ENCODE measurements at places on chromosomes 5 and 9.

DNA sequence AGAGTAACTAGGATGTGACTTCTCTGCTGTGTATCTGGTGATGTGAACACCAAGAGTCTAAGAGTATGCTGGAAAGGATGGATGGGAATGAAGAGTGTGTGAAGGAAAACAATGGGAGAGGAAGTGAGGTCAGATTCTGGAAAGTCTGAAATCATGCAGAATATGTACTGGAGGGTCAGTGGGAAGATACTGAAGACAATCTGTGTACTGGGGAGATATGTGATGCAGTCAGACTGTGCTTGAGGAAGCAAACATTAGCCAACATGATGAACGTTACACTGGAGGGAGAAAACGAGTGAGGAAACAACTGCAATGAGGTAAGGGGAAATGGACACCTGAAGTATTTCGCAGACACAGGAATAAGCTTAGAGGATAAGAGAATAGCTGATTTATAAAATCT, 105.7 kb downstream of the NR3C1 start:
- no peak for DNase-seq

DNA sequence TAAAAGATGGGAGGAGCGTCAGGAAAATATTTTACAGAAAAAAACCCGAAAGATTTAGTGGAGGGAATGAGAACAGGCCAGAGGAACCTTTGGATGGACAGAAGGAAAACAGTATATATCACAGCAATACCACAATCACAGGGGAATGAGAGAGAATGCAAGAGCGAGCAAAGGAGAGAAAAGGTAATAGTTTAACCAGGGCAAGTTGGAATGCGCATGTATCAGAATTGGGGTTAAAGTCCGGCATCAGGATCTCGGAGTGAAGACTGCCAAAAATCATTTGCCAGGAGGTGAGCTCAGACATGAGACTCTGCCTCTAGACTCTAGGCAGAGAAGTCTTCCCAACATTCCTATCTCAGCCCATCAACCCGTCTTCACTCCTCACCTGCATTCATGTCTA, 36.8 kb downstream of the PCDHGC5 start:
- DNase-seq, result no peak

- DNase-seq, result no peak
Observed at GRCh38 chr5:124641154-124641792, 105.2 kb downstream of the ZNF608 start.

- DNase-seq, result no peak
Observed at GRCh38 chr9:19634881-19635280, 154.0 kb downstream of the SLC24A2 start.

DNA sequence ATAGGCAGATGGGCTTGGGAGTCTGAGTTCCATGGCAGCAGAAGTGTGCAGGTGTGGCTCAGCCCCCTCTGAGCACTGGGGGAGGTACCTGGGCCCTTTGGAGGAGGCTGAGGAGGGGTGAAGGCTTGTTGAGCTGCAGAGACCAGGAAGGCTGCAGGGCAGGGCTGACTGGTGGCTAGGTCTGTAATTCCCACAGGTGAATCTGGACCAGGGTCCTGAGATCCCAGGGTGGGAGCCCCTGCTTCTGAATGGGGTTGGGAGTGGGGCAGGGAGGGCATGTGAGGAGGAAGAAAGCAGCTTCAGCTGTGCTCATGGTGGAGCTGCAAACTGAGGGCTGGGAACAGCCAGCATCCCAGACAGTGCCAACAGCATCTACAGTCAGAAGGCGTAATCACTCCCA, 111.1 kb downstream of the CACNA1B start:
- DNase-seq, result no peak

GRCh38 chr9:106890608-106891007, 27.6 kb downstream of the ZNF462 start:
- peak; percentile 20 for DNase-seq
